AG04449 (cell line): ENCODE measurements at places on chromosomes 16 and 17.

DNA sequence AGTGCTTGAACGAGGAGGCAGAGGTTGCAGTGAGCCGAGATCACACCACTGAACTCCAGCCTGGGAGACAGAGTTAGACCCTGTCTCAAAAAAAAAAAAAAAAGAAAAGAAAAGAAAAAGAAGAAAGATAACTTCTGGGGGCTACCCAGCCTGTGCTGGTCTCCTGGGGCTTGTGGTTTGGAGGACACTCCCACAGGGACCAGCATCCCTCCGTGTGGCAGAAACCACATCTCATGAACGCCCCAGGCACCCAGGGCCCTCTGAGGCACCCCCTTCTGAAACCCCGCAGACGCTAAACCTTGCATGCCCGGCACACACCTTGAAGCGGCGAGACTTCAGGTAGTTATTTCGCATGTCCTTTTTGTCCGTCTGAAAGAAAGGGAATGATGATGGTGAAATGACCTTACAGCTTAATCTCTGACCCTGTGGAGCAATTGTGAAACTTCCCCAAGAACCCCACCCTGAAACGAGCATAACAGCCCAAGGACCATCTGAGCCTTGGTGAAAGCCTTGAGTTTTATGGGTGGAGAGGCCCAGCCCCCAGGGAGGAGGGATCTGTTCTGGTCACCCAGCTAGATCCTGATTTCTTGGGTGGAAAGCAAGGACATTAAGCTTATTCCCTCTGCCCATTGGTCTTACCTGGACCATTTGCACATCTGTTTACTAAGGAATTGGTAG lies 55.0 kb downstream of the CNGB1 start:
- DNase-seq, result no peak

GRCh38 chr16:84059946-84060901 lies 17.6 kb upstream of the SLC38A8 start:
- no peak for DNase-seq

DNA sequence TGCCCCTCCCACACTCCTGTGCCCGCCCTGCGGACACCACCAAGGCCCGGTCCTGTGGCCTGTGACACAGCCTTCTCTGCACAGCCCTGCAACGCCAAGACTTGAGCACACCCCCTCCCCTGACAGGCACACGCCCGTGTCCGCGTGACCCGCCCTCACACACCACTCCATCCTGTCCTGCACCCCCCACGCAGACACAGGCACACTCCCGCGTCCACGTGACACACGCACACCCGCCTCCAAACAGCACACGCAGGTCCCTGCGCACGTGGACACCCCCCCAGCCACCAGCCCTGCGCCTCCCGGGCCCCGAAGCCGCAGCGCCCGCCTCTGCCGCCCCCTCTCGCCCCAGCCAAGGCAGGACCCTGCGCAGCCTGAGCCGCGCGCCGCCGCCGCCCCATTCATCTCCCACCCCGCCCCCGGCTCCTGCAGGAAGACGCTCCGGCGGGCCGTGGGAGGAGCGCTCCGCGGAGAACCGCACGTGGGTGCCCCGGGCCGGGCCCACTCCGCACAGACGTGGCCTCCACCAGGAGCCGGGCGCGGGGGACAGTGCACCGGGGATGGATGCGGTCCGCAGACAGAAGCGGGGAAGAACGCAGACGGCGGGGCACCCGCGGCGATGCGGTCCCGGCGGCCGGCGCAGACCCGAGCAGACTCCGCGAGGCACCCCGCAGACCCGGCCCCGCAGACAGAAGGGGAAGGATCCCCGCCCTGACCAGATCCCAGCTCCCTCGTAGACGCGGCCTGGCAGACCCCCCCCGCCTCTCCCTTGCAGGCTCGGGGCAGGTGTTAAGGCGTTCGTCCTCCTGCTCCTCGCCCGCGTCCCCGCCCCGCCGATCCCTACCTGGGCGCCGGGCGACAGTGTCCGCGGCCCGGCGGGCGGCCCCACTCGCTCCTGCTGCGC lies 506 bp downstream of the CAMKK1 start:
- no peak for DNase-seq

GRCh38 chr17:44473367-44473766 lies 29.8 kb downstream of the GPATCH8 start:
- no peak for DNase-seq

DNA sequence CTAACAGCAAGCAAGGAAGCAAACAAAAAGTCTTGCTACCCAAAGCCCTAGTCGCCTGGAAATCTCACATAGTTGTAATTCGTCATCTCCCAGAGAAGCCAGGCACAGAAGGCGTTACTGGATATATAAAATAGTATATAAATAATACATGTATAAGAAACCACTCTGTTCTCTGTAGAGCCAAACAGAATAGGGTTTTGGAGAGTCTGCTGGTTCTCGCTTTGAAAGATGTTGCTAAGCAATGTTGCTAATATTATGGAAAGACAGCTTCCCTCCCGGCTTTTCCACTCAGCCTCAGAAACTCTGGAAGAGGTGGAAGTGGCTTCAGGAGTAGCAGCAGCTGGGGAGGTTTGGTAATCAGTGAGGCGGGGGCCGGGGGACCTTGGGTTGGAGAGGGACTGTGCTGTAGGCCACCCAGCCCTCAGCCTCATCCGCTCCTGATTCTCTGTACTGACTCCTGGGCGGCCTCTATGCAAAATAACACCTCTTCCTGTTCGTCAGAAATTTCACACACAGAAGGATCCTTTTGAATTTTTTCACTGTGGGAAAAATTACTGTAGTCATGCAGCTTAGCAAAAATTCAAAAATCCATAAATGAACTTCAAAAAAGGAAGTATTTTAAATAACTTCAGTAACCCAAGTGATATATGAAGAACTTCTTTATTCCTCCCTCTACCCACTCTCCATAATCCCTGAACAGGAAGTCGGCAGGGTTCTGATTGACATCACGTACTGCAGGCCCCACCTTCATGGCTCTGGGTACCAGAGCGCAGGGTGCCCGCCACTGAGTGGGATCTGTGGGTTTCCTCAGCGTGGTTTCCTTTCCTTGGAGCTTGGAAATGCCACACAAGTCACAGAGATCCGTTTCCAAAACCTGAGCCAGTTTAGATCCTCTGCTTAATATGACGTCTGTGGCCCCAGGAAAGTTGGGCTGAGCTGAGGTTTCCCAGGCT lies 51.4 kb downstream of the RAP1GAP2 start:
- DNase-seq, result no peak

DNA sequence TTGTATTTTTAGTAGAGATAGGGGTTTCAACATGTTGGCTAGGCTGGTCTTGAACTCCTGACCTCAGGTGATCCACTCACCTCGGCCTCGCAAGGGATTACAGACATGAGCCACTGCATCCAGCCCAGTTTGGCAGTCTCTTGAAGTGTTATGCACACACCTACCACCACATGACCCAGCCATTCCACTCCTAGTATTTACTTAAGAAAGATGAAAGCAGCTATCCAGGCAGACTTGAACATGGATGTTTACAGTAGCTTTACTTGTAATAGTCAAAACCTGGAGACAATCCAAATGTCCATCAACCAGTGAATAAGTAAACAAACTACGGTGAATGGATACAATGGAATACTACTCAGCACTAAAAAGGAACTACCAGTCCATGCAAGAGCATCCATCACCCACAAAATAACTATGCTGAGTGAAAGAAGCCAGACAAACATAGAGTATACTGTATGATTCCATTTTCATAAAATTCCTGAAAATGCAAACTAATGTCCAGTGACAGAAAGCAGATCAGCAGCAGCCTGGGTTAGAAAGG lies 37.8 kb upstream of the RASD1 start:
- no peak for DNase-seq

DNA sequence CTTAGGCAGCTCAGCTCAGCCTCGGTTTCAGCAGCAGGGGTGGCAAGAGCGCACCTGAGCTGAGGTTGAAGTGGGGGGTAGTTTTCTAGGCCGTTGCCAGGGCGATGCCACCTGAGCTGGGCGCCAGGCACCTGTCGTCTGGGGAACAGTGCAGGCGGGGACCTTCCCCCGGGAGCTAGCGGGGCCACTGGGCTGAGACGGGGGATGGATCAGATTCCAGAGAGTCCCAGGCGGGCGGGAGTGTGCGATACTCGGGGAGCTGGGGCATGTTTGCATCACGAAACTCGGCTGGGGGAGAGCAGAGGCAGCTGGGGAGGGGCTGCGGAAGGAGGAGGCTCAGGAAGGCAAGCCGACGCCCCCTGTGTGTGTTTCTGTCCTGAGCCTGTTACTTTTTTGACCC lies 477 bp upstream of the CLDN9 start:
- DNase-seq, result no peak

GRCh38 chr16:9533042-9533441 lies 441.6 kb downstream of the HAPSTR1 start:
- DNase-seq, result no peak

GRCh38 chr16:89505204-89506112 lies 2.7 kb upstream of the SPG7 start:
- DNase-seq, result no peak

DNA sequence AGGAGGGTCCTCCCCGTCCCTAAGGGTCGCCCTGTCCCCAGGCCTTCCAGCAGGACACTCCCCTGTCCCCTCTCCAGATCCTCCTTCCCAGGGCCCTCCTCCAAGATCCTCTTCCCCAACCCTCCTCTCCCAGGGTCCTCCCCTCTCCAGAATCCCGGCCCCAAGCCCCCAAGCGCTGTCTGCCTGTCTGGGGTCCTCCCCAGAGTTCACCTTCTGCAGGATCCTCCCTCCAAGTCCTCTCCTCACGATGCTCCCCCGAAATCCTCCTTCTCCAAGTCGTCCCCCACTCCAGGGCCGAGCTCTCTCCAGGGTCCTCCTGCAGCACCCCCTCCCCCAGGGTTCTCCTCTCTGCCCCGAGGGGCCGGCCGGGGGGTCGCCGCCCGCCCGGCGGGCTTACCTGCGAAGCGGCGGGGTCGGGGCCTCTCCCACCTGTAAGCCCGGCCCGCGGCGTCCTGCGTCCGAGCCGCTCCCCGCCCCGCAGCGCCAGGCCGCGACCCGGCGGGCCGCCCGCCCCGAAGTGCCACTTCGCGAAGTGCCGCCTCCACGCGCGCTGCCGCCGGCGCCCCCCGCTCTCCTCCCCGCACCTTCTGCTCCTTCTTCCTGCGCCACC lies 678 bp upstream of the BAIAP2 start:
- DNase-seq, result no peak

DNA sequence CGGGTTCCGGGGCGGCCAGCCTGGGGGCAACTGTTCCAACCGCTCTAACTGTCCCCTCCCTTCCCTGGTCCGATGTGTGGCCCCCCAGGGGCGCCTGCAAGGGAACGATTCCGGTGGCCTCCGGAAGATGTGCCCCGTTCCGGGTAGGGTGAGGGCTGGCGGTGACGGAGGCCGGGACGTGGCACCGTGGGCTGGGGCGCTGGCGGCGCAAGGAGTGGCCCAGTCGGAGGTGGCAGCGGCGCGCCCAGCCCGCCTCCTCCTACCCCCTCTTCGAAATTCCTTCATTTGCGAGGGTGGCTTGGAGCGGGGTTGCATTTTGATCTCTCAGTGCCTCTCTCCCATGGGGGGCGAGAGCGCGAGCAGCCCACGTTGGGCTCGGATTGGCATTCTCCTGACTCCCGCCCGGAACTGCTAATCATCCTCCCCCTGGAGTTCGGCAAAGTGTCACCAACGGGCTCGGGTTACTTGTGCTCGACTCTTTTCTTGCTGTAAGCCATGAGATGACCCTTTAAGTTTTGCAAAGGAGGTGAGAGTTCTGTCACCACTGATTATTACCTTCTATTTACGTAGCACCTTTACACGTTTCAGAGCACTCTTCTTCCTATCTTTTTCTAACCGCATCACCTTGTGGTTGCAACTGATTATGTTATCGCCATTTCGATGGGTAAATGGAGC lies 622 bp downstream of the NDEL1 start:
- DNase-seq, result no peak
